ENCODE measurements at places on chromosomes 5 and 9. TPM values are rescaled to one million over a fixed set of nuclear protein-coding genes. Genes with fewer than 3 reads are reported as not detected.

- DNase-seq, result no peak
Observed at GRCh38 chr5:107968998-107969397, 298.3 kb upstream of the EFNA5 start.

DNA sequence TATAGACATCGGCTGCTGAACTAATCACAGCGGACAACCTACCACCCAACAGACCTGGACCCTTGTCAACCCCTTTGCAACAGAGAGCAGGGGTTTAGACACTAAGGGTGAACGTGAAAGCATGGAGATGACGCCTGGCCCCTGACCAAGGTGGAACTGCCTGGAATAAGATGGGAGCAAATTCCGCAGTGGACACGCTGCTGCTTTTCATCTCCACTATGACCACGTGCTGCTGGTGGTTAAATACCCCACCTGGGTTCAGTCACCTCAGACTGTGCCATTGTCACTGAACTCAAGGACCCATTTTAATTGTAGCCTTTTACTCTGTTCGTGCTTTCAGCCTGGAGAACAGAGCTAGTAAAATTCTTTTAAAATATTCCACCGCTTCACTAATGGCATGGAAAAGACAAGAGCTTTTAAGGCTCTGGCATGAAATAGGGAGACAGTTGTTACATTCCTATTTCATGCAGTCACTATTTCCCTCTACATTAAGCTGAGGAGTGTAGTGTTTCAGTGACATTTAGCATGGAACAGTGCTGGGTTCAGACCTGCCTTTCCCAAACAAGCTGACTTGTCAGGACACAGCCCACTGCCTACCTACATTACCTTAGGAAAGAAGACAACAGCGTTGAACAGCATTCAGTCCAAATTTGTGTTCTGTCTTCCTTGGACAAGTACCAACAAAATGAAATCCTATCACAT lies 96.8 kb downstream of the ANKRD18B start:
- DNase-seq, result peak; percentile 84

DNA sequence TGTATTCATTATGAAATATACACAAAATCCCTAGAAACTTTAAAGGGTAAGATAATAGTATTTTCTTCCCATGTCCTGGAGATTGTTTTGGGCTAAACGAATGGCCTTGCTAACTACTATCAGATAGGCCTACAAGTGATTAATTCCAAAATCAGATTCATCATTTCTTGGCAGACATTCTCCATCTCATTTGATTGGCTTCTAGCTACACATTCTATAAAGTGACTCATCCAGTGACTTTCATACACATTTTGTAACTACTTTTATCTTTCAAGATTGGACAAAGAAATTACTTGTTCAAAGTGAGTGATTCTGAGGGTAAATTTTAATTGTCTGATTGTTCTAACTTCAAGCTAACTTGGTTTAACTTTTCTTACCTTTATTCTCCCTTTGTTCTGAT lies 93.3 kb downstream of the RAPGEF6 start:
- DNase-seq, result no peak

GRCh38 chr9:122354536-122355199 lies 16.2 kb upstream of the PTGS1 start:
- DNase-seq, result peak; percentile 62

GRCh38 chr5:148809781-148810524 lies 16.5 kb upstream of the ADRB2 start:
- DNase-seq, result no peak

GRCh38 chr9:71004196-71004595 lies 117.2 kb downstream of the TRPM3 start:
- DNase-seq, result no peak

DNA sequence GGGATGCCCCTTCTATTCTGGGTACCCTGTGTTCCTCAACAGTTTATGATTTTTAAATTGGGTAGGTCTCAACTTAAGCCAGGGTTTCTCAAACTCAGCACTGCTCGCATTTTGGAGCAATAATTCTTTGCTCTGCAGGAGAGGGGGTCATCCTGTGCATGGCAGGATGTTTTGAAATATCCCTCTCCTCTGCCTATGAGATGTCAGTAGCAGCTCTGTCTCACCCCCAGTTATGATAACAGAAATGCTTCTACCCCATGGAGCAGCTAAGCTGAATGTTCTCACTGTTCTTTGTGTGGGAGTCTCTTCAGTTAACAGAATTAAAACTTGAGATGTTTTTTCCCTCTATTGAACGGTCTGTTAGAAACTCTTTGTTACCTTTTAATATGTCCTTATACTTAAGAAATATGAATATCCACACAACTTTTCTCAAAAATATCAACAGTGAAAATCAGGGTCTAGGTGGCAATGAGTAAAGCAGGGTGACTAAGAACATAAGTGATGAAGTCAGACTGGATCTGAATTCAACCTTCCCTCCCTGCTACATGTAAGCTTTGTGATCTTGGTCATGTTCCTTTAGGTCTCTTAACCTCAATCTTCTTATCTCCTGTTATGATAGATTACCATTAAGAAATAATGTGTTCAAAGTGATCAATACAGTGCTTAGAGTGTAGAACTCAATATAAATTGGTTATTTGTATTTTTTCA lies 89.0 kb downstream of the CAMK4 start:
- no peak for DNase-seq

GRCh38 chr5:128224336-128224735 lies 140.8 kb downstream of the SLC12A2 start:
- DNase-seq, result no peak

- DNase-seq, result no peak
Observed at GRCh38 chr9:98552331-98552730, 156.4 kb downstream of the GABBR2 start.

Gene HMMR
- 11.2 TPM for polyA plus RNA-seq

Gene LOX
- polyA plus RNA-seq, result 35.0 TPM

Gene UGCG
- 29.1 TPM for polyA plus RNA-seq

Gene TTC33
- 19.6 TPM for polyA plus RNA-seq
